T47D (cell line): ENCODE measurements at places on chromosomes 1 and 21.

GRCh38 chr21:33267250-33267649 is 1.1 kb downstream of the IL10RB start:
- no peak for DNase-seq

GRCh38 chr1:96722161-96722922 is 758 bp downstream of the PTBP2 start:
- peak; percentile 28 for DNase-seq

DNA sequence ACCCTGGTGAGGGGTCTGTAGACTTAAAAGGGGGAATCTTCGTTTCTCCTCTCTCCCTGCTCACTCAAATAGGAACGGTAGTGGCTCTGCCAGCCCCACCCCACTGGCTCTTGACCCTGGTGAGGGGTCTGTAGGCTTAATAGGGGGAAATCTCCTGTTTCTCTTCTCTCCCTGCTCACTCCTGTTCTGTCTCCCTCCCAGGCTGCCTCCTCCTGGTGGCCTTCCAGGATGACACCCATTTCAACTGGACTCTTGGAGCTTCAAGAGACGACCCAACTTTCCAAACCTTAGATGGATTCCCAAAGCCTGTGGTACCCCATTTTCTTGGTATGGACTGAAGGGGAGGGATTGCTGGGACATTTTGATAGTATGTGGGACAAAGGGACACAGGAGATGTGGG is 1.4 kb upstream of the EPHB2 start:
- peak; percentile 10 for DNase-seq

- no peak for DNase-seq
These were observed 138.2 kb upstream of the RUNX3 start for GRCh38 chr1:25068316-25068715.

DNA sequence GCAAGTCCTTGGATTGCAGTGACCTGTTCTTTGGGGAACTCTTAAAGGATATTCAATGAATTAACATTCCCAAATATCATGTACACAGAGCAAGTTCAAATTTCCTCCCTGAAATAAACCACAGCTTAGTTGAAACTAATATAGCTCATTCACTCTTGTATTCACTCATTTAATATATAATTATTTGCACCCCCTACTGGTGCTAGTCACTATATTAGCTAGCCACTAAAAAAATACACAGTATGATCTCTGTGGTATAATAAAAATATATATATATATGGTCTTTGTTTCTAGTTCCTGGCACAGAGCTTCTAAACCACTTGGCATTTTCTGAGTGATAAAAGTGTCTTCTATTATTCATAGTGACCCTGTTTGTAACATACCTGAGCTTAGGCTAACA is 177.3 kb upstream of the LYPLAL1 start:
- DNase-seq, result no peak

GRCh38 chr1:20071416-20071815 is 1.4 kb downstream of the PLA2G5 start:
- DNase-seq, result no peak

DNA sequence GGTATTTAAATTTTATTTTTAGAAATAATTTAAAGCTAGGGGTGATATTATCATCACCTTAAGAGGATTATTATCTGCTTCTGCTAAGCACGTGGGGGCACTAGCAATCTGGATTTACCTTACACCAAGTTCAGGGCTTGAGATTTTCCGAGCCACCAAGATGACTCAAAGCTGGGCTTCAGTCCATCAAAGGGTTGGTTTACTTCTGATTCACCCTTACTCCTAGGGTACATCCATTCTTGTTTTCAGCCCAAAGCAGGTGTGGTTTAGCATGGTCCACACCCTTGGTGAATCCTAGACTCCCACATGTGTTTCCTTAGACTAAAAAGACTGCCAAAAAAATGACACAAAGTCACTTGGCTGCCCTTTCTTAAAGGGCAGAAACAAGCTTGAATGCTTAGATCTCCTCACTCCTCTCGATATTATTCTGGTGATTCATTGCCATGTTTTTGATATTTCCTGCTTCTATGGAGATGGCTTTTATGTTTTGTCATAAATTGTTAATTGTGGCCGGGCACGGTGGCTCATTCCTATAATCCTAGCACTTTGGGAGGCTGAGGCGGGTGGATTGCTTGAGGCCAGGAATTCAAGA is 9.8 kb upstream of the PRSS38 start:
- no peak for DNase-seq

DNA sequence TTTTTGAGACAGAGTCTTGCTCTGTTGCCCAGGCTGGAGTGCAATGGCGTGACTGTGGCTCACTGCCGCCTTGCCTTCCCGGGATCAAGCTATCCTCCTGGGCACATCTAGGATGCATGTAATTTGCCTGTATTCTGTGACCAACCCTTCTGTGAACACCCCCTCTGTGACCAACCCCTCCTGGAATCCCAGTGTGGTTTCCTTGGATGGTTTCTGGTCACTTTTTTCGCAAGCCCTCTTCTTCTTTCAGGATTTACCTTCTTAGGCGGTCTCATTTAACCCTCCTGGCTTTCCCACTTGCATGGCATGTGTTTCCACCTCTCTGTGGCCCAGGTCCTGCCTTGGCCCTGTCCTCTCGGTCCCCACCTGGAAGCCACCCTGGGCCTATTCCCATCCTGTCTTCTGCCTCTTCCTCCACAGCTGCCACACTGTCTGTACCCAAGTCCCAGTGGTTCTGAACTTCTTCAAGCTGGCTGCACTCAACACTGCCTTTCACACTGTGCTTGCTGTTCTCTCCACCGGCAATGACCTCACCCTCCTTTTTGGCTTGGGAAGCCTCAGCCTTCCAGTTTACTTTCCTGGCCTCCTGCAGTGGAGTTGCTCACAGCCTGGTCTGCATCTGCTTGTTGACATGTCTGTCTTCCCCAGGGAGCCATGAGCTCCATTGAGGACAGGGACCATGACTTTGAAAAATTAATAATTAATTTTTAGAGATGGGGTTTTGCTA is 57.0 kb downstream of the DISC1 start:
- DNase-seq, result no peak

DNA sequence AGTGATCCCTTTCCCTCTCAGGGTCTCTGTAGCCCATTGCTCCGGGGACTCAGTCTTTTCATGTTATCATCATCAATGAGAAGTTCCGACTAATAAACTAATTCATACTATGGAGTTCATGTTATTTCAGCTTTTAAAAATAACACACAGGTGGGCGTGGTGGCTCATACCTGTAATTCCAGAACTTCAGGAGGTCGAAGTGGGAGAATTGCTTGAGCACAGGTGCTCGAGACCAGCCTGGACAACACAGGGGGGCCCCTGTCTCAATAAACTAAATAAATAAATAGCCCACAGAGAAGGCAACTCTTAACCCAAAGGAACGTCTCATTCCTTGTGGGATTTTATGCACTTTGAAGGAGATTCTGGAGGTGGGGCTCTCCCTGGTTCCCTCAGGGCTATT is 14.5 kb downstream of the MYBPH start:
- DNase-seq, result no peak

DNA sequence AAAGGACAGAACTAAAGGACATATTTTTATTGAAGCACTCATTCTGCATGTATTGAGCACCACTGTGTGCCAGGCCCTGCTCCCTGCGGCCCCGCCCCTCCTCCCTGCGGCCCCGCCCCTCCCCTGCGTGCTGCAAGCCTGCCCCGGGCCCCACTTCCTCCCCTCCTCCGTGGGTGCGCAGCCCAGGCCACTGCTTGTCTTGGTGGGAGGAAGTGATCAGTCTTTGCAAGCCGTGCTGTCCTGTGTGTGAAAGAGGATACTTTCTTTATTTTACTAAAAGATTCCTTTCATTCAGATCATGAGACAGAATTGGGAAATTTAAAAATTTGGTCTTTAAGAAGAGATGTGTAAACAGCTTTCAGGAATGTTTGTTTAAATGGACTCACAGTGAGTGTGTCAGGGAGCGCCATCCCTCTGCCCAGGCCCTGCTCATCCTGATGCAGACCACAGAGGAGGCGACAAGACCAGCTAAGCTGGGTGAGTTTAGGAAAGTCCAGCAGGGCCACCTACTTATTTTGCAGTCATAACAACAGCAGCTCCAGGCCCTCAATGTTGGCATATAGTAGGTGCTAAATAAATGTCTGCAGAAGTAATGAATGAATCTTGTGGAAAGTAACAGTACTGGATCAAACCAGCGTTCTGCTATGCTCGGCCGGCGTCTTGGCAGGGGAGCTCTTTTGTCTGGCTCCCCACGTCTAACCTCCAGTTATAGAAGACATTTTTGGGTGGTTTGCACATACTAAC is 88.3 kb upstream of the SELENON start:
- DNase-seq, result no peak

DNA sequence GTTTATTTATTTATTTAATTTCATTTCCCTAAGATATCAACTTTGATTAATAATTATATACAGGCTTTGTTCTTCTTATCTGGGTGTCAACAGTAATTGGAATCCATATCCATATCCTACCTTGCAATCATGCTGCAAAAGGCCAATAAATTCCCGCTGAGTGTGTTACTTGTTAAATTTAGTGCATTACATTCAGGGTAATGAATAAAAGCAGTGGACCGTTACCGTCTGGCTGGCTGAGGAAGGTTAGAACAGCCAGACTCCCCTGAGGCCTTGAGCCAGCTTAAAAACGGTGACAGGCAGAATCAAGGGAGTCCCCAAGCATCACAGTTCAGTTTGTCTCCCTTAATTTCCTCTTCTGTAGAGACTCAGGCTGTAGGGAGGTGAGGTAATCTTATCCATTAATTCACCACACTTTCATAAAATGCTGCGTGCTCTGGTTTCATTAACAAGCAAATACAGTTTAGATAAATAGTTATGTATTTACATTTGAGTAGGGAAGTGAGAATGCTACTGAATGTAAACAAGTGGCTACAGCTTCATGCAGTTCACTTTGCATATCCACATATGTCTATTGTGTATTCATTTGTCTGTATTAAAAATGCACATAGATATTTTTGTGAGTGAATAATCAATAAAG is 888.2 kb upstream of the CXADR start:
- DNase-seq, result no peak

DNA sequence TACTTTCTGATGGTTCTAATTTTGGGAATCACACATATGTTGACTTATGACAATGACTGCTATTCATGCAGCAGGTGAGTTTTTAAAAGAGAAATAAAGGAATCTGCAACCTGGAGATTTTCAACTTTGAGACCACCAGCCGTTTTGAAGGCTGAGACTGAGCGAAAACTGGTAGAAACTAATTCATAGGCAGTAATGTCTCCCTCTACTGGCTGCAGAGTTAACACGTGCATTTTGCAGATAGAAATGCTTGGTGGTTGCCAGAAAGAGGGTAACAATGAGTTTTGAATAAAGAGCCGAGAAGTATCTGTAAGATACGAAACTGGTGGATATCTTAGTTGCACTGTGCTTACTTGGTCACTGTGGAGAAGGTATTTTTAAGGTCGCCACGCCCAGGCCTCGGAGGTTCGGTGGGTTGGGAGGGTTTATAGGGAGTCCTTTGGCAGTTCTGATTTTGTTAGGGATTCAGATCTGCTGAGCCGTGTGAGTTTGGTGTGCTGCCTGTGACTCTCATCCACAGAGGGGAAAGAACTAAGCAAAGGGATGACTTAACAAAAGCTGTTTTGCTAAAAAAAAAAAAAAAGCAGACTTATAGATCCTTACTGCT is 83.0 kb downstream of the RYR2 start:
- peak; percentile 63 for DNase-seq

- DNase-seq, result no peak
These were observed 11.7 kb upstream of the HES5 start for GRCh38 chr1:2541619-2542245.

DNA sequence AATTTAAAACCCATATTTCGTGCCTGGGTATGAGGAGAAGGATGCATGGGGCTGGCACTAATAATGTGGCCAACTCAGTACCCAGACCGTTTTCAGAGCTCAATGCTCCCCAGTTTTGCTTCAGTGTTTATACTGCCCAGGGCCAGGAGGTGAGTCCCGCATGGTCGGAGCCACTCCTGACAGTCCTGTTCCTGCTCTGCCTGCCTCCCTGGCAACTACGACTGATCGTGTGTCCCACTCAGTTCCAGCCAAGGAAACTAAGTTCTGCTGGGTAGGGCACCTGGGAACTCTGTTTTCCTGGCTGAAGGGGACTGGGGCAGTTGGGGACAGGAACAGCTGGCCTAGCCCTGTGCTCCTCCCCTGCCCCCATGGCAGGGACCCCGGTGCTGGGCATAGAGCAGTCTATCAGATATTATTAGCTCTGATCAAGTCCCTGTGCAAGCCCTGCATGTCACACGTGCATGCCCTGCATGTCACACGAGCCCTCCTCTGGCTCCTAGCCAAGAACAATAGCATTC is 19.2 kb downstream of the S100A7 start:
- peak; percentile 27 for DNase-seq

DNA sequence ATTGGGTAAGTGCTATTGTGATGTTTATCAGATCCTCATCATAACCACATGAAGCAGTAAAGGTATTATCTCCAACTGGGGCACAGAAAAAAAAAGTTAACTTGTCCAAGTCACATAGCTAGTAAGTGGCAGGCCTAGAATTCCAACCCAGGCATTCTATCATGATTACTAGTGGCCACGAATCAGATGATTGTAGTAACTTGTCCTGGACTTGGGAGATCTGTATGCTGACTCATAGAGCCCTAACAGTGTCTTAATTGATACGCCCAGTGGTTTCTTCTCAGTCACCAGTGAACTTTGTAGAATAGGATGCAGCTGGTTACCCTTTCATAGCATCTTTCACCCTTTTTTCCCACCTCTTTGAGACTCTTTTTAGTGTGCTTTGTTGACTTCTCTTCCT is 91.1 kb upstream of the UBE2U start:
- DNase-seq, result no peak

DNA sequence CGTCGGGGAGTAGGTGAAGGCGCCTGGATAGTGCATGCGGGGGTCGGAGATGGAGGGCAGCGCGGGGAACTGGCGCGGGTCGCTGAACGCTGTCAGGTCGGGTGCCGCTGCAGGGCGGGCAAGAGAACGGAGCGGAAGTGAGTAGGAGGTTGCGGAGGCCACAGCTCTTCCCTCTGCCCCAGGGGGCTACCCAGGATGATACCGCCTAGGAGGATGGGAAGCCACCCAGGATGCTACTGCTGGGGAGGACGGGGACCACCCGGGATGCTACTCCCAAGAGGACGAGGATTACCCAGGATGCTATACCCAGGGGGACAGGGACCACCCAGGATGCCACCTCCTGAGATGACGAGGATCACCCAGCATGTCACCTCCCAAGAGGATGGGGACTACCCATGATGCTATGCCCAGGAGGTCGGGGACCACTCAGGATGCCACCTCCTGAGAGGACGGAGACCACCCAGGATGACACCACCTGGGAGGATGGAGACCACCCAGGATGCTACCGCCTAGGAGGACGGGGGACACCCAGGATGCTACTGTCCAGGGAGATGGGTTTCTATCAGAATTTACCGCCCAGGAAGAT is 123.8 kb downstream of the CLIC6 start:
- no peak for DNase-seq
